ENCODE measurements at places on chromosomes 2 and 18.

DNA sequence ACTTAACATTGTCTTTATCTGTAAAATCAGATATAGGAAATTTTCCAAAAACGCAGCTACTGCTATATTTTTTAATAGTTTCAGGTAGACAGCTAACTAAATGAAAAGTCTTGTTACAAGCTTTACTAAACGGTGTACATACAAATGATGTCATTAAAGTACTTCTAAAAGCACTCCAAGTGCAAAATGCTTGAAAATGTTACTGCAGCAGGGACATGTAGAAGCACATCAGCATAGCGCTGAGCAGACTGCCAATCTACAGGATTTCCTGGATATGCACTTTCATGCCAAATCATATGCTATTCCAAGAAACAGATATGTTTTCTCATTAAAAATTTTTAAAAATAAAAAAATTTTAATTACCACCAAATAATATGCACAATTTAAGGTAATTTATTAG is 61.7 kb downstream of the SMAD2 start:
- no peak for DNase-seq

GRCh38 chr2:168583710-168584521 is 127.8 kb downstream of the CERS6 start:
- DNase-seq = no peak

GRCh38 chr2:202632682-202633290 is 2.0 kb upstream of the FAM117B start:
- DNase-seq = no peak

- no peak for DNase-seq
Measured at GRCh38 chr2:19648583-19648982, 253.2 kb downstream of the TTC32 start.

Data from stimulated activated CD8-positive, alpha-beta memory T cell treated with anti-CD3 and anti-CD28 coated beads, Interleukin-2, amount 100 ng/mL, for 48 hours (primary cell).